Pulmonary artery endothelial cell (primary cell): ENCODE measurements at places on chromosomes 6 and 20. TPM values are rescaled to one million over a fixed set of nuclear protein-coding genes. Genes with fewer than 3 reads are reported as not detected.

BMP2 gene
- 16.1 and 24.2 TPM in 2 replicates for total RNA-seq

TSBP1 gene
- total RNA-seq = not detected in 2 replicates

GRCh38 chr20:12535770-12536169 is 473.0 kb upstream of the SPTLC3 start:
- DNase-seq = no peak

GRCh38 chr6:167140589-167141474 is 16.9 kb downstream of the GPR31 start:
- DNase-seq = no peak

DNA sequence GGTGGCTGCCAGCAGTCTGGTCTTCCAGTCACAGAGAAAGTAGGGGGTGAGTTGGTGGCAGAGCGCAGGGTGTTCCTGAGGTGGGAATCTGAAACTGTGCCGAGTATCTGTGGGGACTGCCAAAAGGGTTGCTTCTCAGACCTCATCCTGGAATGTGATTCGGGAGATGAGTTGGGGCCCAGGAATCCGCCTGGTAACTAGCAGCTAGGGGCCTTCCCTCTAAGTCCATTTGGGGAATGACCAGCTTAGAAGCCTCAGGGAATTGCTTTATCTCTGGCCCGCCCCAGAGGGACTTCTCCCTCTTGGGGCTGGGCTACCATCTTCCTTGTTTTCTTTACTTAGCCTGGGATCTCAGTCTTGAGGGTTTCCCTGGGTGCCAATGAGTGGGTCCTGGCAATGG is 49.6 kb downstream of the MOCS1 start:
- DNase-seq = no peak

- DNase-seq = no peak
Measured at GRCh38 chr6:44275271-44275748, 5.1 kb downstream of the TMEM151B start.

DNA sequence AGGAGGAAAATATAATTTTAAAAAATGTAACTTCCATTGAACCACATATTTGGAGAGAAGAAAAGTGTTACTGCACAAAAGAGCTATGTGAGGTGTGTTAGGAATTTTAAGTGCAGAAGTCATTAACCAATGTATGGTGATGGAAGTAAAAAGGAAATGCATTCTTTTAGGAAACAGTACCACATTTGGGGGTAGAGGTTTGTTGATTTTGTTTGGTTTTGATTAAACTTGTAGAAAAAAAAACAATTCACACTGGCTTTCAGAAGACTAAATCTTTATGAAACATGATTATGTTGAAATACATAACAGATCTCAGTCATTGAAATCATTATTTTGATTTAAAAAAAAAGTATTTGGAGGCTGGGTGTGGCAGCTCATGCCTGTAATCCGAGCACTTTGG is 1287.0 kb upstream of the GJE1 start:
- DNase-seq = no peak

GRCh38 chr6:16901782-16902181 is 140.5 kb upstream of the ATXN1 start:
- no peak for DNase-seq

GRCh38 chr6:144350528-144350880 is 65.4 kb downstream of the UTRN start:
- no peak for DNase-seq

DNA sequence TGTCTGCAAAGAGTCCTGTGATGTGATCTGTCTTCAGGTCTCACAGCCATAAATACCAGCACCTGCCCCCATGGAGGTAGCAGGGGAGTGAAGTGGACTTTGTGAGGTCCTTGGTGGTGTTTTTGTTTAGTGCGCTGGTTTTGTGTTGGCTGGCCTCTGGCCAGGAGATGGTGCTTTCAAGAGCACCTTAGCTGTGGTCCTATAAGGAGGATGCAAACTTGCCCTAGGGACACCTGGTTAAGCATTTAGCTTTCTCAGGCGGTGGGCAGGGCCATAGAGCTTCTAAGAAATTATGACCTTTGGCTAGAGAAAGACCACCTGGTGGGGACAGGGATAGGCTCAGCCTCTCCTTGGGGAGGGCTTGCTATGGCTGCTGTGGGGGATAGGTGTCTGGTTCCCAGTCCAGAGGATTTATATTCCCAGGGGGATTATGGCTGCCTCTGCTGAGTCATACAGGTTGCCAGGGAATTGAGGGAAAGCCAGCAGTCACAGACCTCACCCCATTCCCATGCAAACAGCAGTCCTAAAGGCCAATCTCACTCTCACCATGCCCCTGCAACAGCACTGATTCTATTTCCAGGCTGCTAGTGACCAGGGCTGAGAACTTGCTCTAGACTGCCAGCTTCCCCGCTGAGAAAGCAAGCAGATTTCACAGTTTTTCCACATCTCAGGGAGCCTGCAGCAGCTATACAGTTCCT is 259.3 kb downstream of the TFAP2B start:
- DNase-seq = no peak

GRCh38 chr6:27795697-27796494 is 116.3 kb downstream of the OR2B2 start:
- peak; percentile 61 for DNase-seq

DNA sequence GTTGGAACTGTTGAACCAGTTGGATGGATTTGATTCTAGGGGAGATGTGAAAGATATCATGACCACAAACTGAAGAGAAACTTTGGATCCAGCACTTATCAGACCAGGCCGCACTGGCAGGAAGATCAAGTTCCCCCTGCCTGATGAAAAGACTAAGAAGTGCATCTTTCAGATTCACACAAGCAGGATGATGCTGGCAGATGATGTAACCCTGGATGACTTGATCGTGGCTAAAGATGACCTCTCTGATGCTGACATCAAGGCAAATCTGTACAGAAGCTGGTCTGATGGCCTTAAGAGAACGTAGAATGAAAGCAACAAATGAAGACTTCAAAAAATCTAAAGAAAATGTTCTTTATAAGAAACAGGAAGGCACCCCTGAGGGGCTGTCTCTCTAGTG is 72.8 kb upstream of the CDYL start:
- no peak for DNase-seq
